ENCODE measurements at places on chromosomes 6 and 20.

GRCh38 chr6:113457198-113457597 lies 399.9 kb upstream of the MARCKS start:
- DNase-seq = no peak

DNA sequence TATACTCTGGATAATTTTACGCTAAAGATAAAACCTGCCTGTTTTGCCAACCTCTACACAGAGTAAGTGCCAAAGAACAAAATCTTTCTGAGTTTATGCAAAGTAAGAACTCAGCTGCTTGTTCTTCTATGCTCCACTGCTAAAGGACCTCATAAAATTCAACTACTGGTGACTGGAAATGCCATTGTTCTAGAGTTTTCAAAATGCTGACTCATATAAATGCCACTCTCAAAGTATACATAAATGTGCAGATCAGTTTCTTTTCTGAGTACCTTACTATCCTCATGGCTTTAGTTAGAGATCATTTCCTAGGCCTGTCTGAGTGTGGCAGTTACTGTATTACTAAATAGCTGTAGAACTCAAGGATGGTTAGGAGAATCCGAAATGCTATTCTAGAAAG lies 45.6 kb downstream of the LYRM4 start:
- no peak for DNase-seq

- DNase-seq = no peak
Measured at GRCh38 chr6:137495703-137496336, 1.6 kb upstream of the OLIG3 start.

- DNase-seq = peak; percentile 77
Measured at GRCh38 chr6:35449287-35449881, 2.8 kb upstream of the FANCE start.

- no peak for DNase-seq
Measured at GRCh38 chr20:62511300-62511914, 35.6 kb upstream of the GATA5 start.

- no peak for DNase-seq
Measured at GRCh38 chr20:10524034-10524476, 89.0 kb downstream of the SLX4IP start.

- DNase-seq = no peak
Measured at GRCh38 chr20:4605166-4605565, 116.5 kb upstream of the PRND start.

DNA sequence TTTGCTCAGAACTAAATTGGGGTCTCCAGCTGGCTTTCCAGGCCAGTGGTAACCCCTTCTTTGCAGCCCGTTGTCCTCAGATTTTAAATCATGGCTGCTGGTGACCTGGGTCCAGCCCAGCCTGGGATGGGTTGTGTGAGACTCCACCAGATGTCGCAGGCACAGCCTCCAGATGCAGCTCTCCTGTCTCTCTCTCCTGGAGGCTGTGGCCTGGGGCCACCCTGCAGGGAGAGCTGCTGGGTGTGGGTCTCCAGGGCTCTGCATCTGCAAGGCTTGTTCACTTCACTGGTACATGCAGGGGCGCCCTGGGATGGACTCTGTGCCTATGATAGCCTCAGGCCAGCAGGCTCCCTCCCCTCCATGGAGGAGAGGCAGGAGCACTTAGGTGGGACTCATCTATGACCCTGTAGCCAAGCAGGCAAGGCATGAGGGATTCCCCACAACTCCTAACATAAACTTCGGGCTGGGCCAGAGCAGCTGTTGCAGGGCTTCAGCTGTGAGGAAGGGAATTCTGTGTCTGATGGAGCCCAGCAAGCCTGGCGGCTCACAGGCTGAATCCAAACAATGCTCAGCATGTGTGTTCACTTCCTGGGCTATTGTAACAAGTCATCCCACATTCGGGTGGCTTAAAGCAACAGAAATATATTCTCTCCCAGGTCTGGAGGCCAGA lies 94.7 kb upstream of the NXT1 start:
- no peak for DNase-seq

- DNase-seq = no peak
Measured at GRCh38 chr20:38815446-38815845, 9.9 kb downstream of the PPP1R16B start.

DNA sequence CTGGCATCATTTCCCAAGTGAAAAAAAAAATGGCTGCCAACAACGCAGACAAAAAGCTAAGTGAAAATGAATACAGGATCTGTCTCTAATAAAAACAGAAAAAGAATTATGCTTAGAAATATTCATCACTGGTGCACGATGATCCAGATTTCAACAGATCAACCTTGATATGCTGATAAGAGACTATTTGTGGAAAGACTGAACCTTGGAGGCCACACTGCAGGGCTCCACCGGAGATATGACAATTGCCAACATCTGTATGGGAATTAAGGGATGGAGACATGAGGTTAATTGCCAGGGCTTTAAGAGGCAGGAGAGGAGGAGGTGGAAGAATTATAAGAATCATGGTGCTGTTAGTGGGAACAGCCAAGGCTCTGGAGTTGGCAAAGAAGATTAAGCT lies 48.3 kb downstream of the PFDN4 start:
- DNase-seq = no peak

- DNase-seq = no peak
Measured at GRCh38 chr6:137304020-137304780, 85.0 kb upstream of the IFNGR1 start.

- no peak for DNase-seq
Measured at GRCh38 chr20:58173930-58174707, 54.3 kb downstream of the ANKRD60 start.

DNA sequence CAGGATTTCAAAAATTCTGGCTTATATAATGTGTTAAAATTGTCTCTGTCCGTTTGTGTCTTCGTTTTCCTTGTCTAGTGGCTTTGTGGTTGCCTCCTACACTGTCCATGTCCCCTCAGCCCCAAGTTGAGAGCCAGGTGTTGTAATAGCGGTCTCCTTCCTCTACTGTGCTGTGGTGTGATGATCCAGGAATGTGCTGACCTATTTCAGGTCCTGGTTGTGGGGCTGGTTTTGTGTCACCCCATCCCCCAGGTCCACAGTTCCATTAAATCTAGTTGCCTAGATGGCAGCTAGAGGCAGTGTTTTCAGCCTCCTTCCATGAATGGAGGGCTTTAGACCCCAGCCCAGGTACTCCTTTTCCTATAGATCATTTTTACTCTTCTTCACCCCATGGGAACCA lies 128.7 kb downstream of the DNAH8 start:
- no peak for DNase-seq

GRCh38 chr6:1592852-1593251 lies 16.9 kb upstream of the FOXC1 start:
- no peak for DNase-seq

DNA sequence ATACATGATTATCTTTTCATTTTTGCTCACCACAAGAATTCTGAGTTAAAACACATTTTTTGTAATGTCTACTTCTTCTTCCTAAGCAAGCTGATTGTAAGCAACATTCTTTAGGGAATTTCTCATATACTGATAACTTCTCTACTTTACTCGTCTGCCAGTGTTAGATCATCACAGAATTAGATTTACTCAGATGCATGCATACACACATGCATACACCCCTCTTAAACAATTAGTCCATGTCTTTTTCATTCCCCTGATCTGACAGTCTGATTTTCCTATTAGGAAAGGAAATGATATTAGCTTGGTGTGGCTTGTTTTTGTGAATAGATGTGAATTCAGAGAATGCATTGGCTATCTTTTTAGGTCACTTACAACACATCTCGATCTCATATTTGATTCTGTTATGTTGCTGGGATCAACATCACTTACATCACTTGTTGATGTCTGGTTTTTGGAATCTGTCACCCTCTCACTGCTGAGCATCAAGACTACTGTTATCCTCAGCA lies 91.4 kb downstream of the FIG4 start:
- DNase-seq = no peak

GRCh38 chr20:39799366-39799965 lies 837.3 kb downstream of the DHX35 start:
- DNase-seq = no peak

- no peak for DNase-seq
Measured at GRCh38 chr6:16947375-16948015, 154.4 kb upstream of the STMND1 start.

DNA sequence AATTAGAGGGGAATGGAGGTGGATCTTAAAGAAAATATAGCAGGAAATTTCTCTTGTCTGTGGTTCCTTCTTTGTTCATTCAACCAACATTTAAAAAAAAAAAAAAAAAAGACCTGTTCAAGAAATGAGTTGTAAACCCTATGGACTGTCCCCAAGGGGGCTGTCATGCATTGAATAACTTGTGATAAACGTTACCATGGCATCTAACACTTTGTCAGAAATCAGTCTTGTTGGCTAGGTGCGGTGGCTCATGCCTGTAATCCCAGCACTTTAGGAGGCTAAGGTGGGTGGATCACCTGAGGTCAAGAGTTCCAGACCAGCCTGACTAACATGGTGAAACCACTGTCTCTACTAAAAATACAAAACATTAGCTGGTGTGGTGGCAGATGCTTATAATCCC lies 381.7 kb downstream of the BCKDHB start:
- no peak for DNase-seq

GRCh38 chr6:163147994-163148393 lies 266.5 kb upstream of the QKI start:
- DNase-seq = no peak

- DNase-seq = peak; percentile 19
Measured at GRCh38 chr20:5080384-5080877, 39.3 kb downstream of the PCNA start.

- no peak for DNase-seq
Measured at GRCh38 chr20:63642527-63643247, 10.5 kb downstream of the STMN3 start.

DNA sequence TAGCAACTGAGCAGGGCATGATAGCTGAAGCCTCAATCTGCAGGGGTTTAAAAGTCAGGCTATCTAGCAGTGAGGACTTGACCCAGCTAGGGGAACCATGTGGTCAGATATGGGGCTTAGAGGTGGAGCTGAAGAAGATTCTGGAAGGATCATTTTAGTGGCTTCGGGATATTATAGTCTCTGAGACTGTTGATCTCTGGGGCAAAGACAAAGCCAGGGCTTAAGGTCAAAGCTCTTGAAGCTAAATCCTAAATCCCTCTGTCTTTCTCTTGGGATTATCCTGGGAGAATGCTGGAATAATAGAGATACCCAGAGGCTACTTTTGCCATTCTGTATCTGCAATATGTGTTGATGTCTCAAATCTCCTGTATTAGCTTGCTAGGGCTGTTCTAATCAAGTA lies 132.2 kb downstream of the DHX35 start:
- no peak for DNase-seq

DNA sequence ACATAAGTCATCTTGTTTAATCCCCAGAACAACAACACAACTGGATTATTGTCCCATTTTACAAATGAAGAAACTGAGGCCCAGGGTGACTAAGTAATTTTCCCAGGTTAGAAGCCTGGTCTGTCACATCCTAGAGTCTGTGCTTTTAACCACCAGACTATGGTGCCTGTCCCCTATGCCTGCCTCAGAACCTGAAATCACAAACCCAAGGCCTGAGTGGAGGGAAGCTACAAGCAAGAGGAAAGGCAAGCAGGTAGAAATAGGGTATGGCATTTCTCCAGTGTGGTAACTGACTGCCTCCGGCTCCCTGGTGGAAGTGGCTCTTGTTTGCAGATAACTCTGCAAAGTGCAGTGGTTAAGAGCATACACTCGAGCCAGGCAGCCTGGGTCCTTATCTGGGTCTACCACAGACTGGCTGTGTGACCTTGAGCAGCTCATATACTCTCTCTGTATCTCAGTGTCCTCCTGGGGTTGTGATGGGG lies 2.5 kb downstream of the TMEM63B start:
- DNase-seq = no peak

- no peak for DNase-seq
Measured at GRCh38 chr6:92690997-92691599, 728.3 kb downstream of the EPHA7 start.

DNA sequence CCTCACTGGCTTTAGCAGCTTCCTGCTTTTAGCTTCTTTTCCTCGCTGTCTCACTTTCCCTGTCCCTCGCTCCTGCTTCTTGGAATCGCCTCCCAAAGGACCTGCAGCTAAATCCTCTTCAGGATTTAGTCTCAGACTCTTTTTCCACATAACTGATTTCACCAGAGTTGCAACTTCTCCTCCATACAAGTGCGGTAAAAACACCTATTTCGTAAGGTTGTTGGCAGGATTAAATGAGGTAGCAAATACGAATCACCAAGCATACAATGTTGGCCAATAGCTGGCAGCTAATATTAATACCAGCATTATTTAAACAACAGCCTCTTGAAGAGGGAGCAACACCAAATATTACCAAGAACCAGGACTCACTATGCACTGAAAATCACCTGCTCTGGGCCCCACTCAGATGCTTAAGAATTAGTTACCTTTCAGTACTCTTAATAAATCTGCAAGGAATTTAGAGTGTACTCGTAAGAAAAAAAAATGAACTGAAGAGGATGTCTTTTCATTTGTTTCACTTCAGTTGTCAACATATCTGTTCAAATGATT lies 123.0 kb downstream of the DTNBP1 start:
- DNase-seq = no peak

DNA sequence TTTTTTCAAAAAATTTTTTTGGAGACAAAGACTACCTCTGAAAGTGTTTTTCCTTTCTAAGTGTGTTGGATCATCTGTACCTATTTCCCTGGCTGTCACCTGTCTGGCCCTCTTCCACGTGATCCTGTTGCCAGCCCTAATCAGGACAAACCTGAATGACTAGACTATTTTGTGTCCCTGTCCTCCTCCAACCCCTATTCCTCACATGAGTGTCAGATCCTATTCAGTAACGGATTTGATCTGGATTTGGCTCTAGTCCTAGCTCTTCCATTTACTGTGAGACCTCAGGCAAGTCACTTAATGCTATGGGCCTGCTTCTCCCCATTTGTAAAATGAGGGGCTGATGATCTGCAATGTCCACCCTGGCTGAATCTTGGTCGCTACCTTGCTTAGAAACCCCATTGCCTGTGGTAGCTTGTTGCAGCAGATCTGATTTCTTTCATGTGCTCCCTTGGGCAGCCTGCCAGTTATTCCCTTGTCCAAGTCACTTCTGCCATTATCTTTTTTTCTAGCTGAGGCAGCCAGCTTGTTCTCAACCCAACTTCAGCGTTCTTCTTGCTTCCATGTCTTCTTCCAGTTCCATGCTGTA lies 4.8 kb downstream of the PHF20 start:
- DNase-seq = no peak

GRCh38 chr6:89375427-89376267 lies 23.1 kb upstream of the UBE2J1 start:
- peak; percentile 72 for DNase-seq

DNA sequence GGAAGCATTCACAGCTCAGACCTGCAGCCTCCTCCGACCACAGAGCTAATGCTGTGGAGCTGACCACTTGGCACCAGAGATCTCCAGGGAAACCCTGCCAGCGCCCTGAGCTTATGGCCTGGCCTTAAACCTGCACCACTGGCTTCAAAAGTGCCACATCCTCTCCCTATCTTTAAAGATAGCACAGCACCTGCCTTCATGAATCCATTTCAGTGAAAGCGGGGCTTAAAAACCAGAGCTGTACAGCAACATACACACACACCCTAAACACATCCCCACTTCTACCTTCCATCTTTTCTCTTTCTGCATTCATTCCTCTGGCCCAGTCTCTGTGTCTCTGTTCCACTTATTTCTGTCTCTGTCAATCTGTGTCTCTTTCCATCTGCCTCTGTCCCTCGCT lies 59.8 kb upstream of the CCDC167 start:
- DNase-seq = no peak

Data from CD4-positive, alpha-beta T cell treated with Interleukin-2 at 100 ng/mL for 4 hours (primary cell).